ENCODE measurements at places on chromosomes 11 and 22. TPM values are rescaled to one million over a fixed set of nuclear protein-coding genes. Genes with fewer than 3 reads are reported as not detected.

GRCh38 chr11:94740083-94741021, 27.8 kb upstream of the AMOTL1 start:
- DNase-seq: no peak

DNA sequence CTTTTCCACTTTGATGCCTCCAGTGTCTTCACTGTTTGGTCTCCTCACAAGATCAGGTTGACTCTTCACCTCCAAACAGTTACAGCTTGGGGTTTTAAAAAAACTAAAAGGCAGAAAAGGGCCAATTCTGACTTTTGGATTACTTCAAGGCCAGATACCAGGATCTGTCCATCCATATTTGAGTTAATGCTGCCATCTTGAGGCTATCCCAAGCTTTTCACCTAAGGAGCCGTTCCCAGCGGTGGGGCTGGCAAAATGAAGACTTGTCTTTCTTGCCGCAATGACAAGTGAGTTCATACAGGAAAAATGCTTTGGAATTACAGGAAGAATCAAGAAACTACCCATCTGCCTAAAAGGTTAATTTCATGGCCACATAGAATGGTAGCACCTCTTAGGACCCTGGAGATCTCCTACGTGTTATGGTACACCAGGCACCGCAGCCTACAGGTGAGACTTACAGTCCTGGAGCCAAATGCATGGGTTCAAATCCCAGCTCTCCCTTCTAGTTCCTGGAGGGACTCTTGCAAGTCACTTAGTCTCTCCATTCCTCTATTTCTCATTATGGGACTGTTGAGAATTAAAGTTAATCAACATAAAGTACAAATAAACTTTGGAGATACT, 6.0 kb upstream of the OR5B21 start:
- no peak for DNase-seq

DNA sequence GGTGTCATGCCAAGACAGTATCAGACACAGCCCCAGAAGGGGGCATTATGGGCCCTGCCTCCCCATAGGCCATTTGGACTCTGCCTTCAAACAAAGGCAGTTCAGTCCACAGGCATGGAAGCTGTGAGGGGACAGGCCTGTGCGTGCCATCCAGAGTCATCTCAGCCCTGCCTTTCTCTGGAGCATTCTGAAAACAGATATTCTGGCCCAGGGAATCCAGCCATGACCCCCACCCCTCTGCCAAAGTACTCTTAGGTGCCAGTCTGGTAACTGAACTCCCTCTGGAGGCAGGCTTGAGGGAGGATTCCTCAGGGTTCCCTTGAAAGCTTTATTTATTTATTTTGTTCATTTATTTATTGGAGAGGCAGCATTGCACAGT, 14.6 kb downstream of the IL10RA start:
- no peak for DNase-seq

DNA sequence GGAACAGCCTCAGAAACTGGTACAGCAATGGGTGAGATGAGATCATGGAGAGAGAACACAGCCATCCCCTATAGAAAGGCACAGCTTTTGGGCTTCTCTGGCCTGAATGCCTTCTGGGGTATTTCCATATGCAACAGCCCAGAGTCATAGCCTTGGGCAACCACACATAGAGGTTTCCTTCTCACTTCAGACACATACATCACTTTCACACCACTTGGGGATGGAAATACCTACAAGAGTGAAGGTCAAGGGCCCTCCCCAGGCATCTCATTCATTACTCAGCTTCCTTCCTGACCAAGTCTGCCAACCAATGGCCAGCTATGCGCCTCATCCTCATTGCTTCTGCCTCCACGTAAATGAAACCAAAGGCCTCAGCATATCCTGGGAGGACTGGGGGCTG, 17.7 kb upstream of the OLFML1 start:
- DNase-seq: no peak

GRCh38 chr11:117875382-117876058, 938 bp downstream of the FXYD6 start:
- no peak for DNase-seq

DNA sequence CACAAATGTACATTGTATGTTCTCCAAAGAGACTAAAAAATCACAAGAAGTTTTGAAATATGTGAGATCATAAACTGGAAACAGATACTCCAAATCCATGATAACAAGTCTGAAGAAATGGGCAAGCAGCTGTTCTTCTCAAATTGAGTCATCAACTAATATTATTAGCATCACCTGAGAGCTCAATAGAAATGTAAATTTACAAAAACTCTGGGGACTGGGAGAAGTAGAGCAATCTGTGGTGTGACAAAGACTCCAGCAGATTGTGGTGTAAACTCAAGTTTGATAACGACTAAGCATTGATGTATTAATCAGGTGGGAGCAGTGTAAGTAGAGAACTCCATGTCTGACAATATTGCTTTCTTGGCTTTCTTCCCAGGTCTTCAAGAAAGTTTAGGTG, 53.2 kb downstream of the GLYATL1 start:
- DNase-seq: no peak

The MYO7A gene
- 4.0 TPM for polyA plus RNA-seq

The KRTAP5-7 gene
- polyA plus RNA-seq: not detected

The CLDN5 gene
- 51.5 TPM for polyA plus RNA-seq

The THRSP gene
- 0.51 TPM for polyA plus RNA-seq

The POTEH gene
- polyA plus RNA-seq: not detected

Measured in forelimb muscle (tissue), 1 donor.